Activated CD4-positive, alpha-beta T cell treated with anti-CD3 and anti-CD28 coated beads, Interleukin-2, amount 10 ng/mL, durations not matched to agents 24 days and 14 days (primary cell): ENCODE measurements at places on chromosomes 7 and 10.

GRCh38 chr7:47325337-47325736 is 256.6 kb downstream of the TNS3 start:
- no peak for DNase-seq

- no peak for DNase-seq
These were observed 54.3 kb downstream of the ERCC6 start for GRCh38 chr10:49484486-49485235.

DNA sequence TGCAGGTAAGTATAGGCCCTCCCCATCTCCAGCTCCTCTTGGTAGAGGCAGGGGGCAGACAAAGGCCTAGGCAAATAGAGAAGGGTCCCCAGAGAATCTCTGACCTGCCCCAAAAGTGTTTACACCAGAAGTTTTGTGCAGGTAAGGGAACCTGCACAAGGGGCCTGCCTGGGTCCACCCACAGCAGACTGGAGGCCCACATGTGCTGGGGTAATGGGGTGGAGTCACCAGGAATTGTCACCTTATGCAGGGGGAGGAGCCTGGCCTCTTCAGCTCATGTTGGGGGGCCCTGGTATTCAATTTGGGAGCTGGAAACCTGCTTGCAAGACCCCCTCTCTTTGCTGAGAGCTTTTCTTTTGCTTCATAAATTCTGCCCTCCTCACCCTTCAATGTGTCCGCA is 302.7 kb downstream of the ZEB1 start:
- no peak for DNase-seq

DNA sequence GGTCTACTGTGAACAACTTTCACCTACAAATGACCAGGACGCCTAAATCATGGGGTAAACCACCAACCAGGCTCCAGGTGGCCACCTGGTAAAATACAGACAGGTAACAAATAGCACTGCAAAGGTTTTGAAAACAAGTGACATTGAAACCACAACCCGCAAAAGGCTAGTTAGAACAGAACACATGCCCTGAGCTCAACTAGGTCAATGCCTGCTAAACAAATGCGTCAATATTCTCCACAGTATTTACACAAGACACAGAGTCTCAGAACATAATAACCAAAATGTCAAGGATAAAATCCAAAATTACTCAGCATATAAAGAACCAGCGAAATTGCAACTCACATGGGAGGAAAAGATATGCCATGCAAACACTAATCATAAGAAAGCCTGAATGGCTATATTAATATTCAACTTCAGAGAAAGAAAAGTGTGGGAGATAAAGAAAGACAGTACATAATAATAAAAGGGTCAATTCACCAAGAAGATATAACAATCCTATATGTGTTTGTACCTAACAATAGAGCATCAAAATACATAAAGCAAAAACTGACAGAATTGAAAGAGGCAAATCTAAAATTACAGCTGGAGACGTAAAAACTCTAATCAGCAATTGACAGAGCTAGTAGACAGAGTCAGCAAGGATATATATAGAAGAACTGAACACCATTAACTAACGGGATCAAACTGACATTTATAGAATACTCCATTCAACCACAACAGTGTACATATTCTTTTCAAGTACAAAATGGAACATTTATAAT is 47.6 kb downstream of the SMURF1 start:
- no peak for DNase-seq

DNA sequence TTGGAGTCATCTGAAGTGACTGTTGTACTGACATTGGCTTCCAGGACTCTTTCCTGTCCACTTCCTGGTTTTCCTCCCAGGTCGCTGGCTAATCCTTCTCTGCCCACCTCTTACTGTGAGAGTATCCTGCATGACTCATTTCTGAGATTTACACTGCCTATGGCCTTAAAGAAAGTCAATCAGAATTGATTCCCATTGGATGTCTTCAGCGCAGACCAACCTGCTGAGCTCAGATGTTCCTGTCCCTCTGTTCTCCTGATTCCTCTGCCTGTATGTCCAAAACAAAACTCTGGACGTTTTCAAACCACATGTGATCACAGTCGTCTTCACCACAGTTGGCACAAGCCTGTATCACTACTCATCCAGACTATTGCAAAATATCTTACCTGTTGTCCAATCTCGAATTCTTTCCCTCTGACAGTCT is 262.1 kb downstream of the CREB5 start:
- no peak for DNase-seq

DNA sequence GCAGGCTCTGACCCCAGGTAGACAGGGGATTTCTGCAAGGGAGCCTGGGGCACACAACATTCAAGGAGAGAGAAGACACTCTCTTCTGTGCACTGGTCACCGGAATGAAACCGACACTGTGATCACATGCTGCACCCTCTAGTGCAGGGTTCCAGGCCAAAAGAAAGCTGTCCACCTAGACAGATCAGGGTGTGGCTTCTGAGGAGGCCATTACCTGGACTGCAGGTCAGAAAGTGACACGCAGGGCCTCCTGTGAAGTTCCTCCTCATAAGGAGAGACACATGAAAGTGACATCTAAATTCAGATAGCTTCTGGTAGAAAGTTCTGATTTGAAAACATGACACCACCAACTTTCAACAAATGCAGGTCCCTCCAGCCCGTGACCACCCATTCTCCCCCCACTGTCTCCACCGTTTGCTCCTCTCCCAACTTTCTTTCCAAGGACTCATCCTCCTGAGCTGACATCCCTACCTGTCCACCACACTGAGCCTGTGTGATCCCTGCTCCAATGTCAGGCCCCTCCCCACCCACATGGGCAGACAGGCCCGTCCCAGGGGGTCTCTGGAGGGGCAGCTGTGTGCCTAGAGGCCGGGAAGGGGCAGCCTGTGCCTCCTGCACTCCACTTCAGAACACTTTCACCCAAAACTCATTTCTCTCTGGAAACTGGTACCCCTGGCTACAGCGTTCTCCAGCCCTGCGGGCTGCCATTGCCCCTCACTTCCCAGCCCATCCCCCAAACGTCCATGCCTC is 198.0 kb downstream of the TNS3 start:
- DNase-seq, result no peak

DNA sequence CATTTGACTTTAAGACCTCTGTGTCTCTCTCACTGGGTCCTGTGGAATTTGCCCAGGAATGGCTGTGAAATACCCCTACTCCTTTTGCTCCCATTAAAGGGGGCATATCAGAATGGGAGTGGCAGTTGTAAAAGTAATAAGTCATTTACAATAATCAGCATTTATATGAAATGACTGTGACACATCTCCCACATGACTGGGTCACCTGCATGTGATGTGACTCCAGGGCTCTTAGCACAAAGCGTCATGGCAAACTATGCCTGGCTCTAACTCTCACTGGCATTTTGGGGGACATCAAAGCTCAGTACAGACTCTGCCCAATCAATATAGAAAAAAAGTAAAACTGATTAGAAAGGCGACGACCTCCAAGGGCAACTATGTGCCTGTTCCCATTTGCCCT is 157.6 kb downstream of the RPS24 start:
- no peak for DNase-seq

- DNase-seq, result peak; percentile 83
These were observed 8.9 kb upstream of the EXOC6 start for GRCh38 chr10:92839191-92840085.

- no peak for DNase-seq
These were observed 248.3 kb downstream of the ADARB2 start for GRCh38 chr10:1488970-1489548.

DNA sequence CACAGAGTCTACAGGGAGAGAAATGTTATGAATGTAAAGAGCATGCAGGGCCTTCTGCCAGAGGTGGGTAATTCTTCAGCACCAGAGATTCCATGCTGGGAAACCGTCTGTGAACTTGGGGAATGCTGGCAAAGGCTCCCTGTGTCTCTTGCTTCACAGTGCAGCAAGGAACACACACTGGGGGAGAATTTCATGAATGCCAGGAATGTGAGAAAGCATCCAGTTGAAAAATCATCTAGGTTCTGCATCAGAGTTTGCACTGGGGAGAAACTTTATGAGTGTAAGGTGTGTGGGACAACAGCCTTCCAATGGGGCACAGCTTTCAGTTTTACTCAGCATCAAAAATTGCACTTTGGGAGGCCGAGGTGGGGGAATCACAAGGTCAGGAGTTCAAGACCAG is 224.3 kb upstream of the IGFBP3 start:
- no peak for DNase-seq

DNA sequence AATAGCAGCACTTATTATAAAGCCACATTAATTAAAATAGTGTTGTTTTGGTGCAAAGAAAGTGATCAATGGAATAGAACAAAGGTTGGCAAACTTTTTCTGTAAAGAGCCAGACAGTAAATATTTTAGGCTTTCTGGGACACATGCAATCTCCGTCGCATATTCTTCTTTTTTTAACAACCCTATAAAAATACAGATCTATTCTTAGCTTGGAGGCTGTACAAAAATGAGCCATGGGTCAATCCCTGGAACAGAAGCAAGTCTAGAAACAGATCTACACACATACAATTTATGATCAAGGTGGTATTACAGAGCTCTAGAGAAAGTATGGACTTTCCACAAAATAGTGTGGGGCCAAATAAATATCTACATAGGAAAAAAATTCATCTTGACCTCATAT is 71.8 kb downstream of the ARHGAP21 start:
- DNase-seq, result no peak

GRCh38 chr7:155069992-155070751 is at the start of gene HTR5A:
Gene HTR5A, plus strand, starts transcription at chr7:155070324. Its CDS starts 576 bp downstream, at chr7:155070900.
- DNase-seq, result peak; percentile 96

GRCh38 chr10:19546224-19546623 is 270.0 kb upstream of the PLXDC2 start:
- DNase-seq, result no peak

GRCh38 chr10:42979721-42980467 is 97.0 kb upstream of the RET start:
- no peak for DNase-seq
